ENCODE measurements at places on chromosomes 12 and 14. TPM values are rescaled to one million over a fixed set of nuclear protein-coding genes. Genes with fewer than 3 reads are reported as not detected.

GRCh38 chr12:120119271-120119973 lies 2.9 kb upstream of the RAB35 start:
- DNase-seq: no peak

DNA sequence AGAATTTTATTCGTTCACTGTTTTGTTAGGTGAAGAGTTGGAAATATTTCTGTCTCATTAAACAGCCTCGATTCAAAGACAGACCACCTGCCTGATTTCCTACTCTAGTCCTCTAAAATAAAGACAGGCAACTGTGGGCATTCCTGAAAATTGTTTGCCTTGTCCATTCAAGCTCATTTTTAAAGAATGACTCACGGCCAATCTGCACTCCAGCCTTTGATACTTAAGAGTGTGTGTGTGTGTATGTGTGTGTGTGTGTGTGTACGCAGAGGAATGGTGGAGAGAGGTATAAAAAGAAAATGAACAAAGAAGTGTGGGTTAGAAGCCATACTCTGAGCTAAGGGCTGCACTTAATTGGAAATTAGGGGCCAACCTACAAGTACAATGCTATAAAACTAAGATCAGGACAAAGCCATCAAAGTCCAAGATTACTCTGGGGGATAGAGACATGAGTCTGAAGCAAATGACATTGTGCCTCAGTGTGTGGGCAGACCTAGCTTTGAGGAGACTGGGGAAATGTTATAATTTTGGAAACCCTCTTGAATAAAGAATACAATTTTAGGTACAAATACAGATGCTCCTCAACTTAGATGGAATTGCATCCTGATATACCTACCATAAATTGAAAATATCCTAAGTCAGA lies 45.6 kb upstream of the SOCS2 start:
- peak; percentile 85 for DNase-seq

GRCh38 chr12:3233797-3234196 lies 156.6 kb downstream of the TSPAN9 start:
- no peak for DNase-seq

DNA sequence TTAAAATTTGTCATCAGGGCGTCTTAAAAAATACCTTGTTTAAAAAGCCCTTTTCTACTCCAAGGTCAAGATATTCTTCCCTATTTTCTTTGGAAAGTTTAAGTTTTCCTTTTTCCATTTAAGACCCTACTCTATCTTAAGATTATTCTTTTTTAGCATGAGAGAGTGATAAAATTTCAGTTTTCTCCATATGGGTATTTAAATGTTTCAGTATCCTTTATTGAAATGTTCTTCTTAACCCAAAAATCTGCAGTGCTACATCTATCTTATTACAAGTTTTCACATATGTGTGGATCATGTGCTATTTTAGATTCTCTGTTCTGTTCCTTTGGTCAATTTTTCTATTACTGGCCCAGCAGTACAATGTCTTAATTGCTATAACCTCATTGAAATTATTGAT lies 202.2 kb downstream of the TTC6 start:
- no peak for DNase-seq

Gene VWF
- 0.23 TPM for total RNA-seq

- no peak for DNase-seq
These were observed 127.5 kb downstream of the PAPOLA start for GRCh38 chr14:96629558-96630222.

- DNase-seq: no peak
These were observed 4.9 kb downstream of the CACNA2D4 start for GRCh38 chr12:1913377-1914113.

Measured in H4 (cell line).